CD14-positive monocyte (primary cell): ENCODE measurements at places on chromosomes 3 and 15.

- DNase-seq, result no peak
Measured at GRCh38 chr15:88741671-88742070, 61.6 kb upstream of the ACAN start.

GRCh38 chr3:151537726-151538125 is 76.9 kb upstream of the IGSF10 start:
- no peak for DNase-seq

- DNase-seq, result peak; percentile 18
Measured at GRCh38 chr3:45011756-45012508, 14.2 kb upstream of the CLEC3B start.

- no peak for DNase-seq
Measured at GRCh38 chr3:179045719-179046402, 25.7 kb downstream of the ZMAT3 start.

DNA sequence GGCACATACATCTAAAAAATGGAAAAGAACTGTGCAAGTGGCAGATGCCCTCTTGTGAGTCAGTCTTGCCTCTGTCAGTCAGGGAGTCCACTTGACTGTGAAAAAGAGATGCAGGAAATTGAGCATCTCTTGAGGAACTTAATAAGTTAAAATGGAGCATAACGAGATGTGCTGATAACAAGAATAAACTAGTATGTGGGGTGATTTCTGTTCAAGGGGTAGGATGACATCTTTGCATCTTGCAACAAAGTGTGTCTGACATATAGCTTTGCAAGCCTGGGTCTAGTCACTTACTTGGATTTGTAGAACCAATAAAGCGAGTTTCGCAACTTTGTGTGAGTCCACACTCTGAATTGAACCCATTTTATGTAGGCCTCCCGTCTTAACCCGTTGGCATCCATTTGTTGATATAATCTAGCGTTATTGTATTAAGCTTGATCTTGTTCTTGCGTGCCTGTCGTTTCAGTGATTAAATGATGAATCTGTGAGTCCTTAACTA is 2.2 kb downstream of the USP3 start:
- peak; percentile 74 for DNase-seq

- DNase-seq, result no peak
Measured at GRCh38 chr3:194407423-194407822, 8.4 kb upstream of the GP5 start.

DNA sequence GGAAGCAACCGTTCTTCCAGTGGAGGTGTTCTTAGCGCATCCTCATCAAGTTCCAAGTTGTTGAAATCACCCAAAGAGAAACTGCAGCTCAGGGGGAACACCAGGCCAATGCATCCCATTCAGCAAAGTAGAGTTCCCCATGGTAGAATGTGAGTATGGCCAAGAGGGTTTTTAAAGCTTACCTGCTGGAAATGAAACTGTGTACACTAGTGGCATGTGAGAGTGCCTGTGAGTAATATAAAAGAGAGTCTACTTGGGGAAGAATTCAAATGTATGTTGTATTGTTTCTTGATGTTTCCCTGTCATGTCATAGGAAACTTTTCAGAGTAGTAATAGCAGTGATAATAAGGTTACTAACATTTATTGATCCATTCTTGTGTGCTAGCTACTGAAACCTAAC is 43.3 kb downstream of the PSMD6 start:
- no peak for DNase-seq

GRCh38 chr15:92813485-92813884 is 86.6 kb upstream of the CHD2 start:
- no peak for DNase-seq

- no peak for DNase-seq
Measured at GRCh38 chr3:52215351-52215750, 10.1 kb downstream of the TLR9 start.

DNA sequence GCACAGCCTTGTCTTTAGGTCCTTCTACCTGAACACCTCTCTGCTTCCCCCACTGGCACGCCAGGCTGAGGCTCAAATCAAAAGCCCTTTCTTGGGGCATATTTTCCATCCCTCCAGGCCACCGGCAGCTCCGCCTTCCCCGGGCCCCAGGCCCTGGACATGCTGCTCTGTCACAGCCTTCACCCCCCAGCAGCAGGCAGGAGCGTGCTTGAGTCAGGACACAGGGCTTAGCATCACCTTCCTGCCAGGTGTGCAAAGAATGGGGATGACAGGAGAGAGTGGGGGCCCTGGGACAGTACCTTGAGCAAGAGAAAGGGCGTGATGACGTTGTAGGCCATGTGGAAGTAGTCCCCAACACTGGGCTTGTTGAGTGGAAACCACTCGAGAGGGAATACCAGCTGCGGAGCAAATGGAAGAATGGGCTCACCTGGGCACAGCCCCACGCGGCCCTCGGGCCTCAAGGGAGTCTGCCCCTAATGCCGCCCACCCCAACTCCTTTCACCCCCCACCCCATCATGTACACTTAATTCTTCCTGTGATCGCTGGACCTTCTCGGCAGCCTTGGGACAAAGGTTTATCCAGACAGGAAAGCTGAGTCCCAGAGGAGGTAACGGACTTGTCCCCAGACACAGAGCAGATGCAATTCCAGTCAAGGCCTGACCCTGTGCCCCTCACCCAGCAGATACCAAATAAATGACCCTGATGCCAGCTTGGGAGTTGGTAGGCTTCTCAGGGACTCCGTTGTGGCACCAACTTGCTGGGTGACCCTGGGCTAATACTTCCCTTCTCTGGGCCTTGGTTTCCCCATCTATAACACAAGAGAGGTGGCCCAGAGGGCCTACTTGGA is 9.1 kb upstream of the CALML4 start:
- no peak for DNase-seq

GRCh38 chr3:86733257-86733656 is 257.7 kb downstream of the VGLL3 start:
- DNase-seq, result no peak

DNA sequence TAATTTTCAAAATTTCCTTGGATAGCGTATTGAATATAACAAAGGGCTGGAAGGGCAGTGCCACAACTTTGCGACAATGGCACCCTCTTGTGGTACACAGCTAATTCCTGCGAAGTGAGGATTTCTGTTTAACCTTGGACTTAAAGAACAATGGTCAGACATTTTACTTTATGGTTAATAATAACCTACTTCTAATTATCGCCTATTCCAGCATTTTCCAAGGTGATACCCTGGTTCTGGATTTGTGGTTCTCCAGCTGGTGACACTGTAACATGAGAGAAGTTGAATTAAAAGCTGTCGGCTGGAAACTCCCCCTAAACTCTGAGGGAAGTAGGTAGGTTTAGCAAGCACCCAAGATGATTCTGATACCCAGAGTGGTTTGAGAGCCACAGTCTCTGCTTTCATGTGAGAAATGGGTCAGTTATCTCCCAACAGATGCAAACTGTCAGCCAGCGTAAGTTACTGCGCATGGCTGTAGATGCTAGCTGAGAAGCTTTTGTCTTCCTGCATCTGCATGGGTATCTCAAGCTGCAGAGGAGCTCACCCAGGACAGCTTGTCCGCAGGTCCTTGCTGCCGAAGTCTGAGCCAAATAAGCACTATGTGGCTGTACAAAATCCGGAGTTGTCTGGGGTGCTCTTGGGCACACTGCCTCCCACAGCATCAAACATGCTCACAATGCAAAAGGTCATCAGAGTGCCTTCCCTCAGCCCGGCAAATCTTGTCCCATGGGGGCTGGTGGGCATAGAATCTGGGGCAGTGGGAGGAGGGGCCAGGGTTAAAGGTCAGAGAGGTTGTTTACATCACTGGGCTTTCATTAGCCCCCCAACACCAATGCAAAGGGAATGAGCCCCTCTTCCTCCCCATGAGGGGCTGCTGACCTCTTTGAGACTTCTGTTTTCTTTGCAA is 6.6 kb upstream of the CHSY1 start:
- DNase-seq, result peak; percentile 68

DNA sequence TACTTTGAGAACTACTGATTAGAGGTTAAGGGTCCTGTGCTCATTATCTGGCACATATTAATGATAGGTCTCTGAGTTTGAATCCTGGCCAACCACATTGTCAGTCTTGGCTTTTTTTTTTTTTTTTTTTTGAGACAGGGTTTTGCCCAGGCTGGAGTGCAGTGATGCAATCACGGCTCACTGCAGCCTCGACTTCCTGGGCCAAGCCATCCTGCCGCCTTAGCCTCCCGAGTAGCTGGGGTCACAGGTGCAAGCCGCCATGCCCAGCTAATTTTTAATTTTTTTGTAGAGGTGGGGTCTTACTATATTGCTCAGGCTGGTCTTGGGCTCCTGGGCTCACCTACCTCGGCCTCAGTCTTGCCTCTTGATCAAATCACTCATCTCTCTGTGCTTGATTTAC is 547 bp upstream of the PCCB start:
- peak; percentile 36 for DNase-seq

DNA sequence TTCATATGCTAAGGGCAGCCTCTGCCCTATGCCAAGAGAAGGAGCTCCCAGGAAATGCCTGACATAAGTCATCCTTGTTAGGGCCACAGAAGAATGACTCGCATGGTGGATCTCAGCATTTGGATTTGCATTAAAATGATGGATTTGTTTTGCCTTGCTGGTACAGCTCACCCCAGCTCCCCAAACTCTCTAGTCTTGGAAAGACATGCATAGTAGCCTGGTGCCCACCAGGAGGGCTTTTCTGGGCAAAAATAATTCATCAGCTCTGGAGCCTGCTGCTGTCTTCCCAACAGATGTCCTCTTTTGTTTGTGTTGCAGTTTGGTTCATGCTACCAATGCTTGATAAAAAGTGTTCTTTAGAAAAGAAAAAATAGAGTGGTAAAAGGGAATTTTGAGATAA is 833.0 kb downstream of the AGBL1 start:
- no peak for DNase-seq

DNA sequence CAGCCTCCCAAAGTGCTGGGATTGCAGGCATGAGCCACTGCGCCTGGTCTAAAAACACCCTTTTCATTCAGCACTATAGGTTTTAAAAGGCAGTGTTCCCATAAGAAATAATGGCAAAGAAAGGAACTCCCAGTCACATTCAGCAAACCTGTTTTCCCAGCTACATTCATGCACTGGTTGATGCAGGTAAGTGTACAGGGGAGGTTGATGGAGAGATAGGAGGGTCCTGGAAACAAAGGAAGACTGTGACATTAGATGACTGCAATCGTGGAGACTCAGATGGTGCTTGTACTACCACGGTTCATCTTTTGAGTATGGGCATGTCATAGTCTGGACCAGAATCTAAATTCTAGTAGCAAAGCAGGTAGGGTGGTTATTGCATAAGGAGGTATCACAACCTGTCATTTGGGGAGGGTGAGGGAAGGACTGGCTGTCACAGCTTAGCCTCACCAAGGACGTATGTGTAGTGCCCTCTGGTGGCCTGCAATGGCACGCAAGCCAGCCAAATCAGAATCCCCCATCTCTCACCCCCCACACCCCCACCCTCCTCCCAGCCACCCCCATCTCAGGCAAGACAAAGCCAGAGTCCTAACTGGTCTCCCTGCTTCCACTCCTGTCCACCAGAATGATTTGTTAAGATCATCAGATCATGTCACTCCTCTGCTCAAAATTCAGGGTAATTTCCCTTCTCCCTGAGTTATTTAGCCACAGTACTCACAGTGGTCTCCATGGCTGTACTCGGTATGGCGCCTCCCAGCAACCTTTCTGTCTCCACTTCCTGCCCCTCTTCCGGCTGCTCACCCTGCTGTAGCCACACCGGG is 28.8 kb upstream of the UBL7 start:
- DNase-seq, result peak; percentile 61

DNA sequence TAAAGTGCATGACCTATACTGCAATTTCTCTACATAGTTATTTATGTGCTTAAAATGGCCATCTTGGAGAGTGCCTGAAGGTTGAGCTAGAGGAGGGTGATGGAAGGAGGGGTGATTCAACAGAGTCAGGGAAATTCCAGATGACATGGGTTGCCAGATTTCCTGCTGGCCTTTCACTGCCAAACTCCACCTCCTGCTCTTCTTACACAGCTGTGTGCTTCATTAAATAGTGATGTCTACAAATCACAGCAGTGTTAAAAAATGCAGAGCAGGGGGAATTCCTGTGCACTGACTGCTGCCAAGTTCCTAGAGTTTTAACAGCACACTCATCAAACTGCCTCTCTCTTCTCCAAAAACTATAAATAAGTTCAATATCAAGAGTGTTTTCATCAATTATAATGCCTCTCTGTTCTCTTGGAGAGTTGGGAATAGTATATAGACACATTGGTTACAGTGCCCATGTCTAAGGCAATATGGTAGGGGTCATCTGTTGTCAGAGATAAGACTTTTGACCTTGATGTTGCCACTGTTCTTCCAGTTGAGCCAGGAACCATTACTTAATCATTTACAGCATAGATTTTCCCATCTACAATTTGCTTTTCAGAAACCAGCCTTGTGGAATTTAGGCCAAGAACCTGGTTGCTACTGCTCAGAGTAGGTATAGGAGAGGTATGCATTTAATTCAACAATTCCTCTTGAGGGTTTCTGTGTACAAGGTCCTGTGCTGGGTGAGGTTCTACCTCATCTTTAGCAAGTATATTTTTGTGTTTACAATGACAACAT is 79.6 kb downstream of the TP63 start:
- no peak for DNase-seq

DNA sequence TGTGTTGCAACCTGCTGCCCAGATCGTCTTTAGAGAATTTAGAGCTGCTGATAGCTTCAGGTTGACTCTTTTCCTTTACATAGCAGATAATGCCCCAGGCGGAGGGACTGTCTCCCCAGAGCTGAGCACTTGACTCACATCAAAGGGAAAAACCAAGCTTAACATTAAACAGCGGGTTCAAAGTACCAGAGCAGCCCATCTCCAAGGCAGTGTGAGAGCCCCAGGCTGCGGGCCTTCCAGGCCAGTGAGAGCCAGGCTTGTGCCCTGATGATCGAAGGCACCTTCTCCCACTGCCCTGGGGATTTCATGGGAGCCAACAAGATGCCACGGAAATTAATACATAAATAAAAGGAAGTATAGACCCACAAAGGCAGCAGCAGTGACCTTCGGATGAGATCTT is 275.6 kb downstream of the XXYLT1 start:
- DNase-seq, result no peak

GRCh38 chr3:71728632-71729342 is 3.6 kb upstream of the EIF4E3 start:
- DNase-seq, result no peak

GRCh38 chr15:73601451-73602445 is 31.4 kb downstream of the NPTN start:
- no peak for DNase-seq

- DNase-seq, result no peak
Measured at GRCh38 chr15:88201207-88201606, 55.3 kb downstream of the NTRK3 start.

DNA sequence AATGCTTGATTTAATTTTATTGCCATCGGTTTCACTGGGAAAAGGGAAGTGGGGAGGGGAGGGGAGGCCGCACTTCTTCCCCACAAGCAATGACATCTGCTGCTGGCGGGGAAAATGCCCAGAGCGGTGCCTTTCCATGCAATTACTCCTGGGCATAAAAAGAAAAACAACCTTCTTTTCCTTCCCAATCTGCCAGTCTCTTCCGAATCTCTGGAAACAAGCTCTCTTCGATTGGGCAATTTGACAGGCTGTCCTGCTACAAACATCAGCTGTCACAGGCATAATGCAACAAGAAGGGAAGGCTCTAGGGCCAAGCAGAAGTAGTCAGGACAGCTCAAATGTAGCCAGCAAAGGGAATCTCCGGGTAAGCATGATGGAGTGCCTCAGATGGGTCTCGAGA is 93.4 kb upstream of the STRIT1 start:
- no peak for DNase-seq
